ENCODE measurements at places on chromosomes 3 and 15.
A peak's percentile ranks its signal among the peaks of the same experiment; 100 is the strongest.

GRCh38 chr3:43024181-43024885 is 45.2 kb downstream of the GASK1A start:
- DNase-seq: no peak

GRCh38 chr15:81302701-81303109 is 21.2 kb downstream of the STARD5 start:
- DNase-seq: no peak

- DNase-seq: no peak
These were observed 495.0 kb upstream of the RGMA start for GRCh38 chr15:93583968-93584367.

DNA sequence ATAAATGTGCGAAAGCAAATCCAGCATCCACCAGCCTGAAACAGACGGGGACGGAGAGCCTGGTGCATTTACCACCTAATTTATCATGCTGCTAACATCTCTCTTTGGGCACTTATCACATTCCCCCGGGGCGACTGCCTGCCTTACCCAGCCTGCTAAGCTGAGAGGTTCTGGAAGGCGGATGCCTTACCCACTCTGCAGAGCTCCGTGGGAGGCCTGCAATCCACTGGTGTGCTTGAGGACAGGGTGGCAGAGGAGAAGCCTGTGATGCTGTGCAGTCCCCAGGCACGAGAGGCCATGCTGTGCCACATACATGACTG is 25.5 kb downstream of the MGLL start:
- DNase-seq: no peak

GRCh38 chr3:72041511-72041910 is 256.6 kb upstream of the PROK2 start:
- DNase-seq: peak; percentile 55

DNA sequence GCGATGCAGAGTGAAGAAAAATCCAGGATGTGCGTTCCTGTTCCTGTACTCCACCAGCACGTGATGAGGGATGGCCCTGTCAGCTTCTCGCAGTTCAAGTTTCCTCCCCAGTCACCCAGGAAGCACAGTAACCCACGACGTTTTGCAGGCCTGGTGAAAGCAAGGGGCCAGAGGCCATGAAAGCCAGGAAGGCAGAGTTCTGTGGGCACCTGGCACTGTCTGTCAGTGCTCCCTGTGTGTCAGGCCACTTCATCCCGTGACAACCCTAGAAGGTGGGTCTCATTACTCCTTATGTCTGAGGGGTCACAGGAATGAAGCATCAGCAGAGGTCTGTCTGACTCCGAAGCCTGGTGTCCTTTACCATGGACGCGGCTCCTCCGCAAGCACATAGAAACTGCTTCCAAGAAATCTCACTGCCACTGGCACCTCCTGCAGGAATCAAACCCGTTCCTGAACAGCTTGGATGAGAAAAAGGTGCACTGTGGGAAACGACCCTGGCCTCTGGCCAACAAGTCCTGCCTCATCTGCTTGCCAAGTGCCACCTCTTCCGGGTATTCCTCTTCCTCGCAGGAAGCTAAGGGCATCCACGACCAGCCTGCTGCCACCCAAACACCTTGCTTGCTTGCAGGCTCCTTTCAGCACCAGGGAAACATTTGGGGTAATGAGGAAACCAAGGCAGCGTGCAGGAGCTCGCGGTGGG is 14.6 kb downstream of the RAB43 start:
- peak; percentile 3 for DNase-seq

DNA sequence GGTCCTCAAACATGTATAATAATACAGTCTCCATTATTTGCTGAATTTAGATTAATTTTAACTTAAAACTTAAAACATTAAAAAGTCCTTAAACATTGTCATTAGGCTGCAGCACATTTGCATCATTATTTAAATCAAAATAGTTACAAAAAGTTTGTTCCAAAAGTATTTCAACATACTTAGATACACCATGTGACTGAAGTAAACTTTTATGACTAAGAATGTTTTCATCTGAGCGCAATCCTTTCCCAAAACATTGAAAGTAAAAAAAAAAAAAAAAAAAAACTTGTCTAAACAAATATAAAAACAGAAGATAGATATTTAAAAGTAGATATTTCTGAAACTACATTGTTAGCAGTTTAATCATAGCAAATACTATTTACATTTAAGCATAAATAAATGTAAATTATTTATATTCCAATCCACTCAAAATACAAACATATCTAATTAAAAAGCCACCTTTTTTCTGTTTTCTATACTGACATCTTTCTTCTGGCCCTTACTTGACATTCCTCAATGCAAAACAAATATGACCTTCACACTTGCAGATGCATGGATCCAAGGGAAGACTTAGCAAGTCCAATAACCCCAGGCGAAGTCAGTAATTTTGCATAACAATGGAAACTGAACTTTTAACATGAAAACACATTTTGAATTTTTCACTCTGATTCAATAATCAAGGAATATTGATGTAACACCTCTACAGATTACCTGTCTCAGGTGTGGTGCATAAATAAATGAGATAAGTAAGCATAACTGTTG is 10.3 kb downstream of the FAM227B start:
- no peak for DNase-seq

- DNase-seq: no peak
These were observed 36.3 kb downstream of the ST3GAL6 start for GRCh38 chr3:98799479-98799878.

DNA sequence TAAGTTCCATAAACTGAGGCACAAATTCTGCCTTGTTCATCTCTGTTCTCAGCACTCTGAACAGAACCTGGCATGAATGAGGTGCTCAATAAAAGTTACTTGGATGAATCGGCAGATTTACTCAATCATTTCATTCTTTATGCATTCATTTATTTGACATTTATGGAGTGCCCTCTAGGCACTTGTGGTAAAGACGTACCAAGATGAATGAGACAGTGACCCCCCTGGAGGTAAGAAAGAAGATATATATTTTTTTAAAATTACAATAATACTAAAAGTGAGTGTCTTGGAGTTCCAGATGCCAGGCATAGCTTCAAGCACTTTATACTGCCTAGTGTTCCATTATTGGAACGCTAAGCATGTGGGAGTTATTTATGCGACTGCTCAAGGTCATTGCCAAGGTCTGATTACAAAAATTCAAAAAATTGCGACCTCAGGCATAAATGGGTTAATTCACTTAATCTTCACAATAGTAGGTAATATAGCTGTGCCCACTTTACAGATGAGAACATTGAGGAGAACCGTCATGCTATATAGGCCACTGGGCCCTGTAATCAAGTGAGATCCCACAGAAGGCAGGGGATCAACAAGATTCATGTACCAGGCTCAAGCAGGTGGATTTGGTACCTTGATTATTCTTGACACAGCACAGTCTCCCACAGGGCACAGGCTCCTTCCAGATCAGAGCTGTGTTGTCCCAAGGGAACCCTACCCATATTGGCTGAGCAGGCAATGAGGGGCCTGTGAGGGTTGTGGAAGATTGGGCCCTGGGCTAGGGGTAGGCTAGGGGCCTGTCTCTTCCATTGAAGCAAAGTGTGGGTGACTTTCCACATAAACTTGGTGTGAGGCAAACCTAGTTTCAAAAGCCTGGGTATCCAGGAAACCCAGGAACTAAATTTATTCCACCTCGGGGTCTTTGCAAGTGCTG is 10.7 kb downstream of the XIRP1 start:
- DNase-seq: no peak

GRCh38 chr3:32571192-32571485 is 481 bp upstream of the DYNC1LI1 start:
- DNase-seq: no peak

GRCh38 chr15:39581793-39582285 is 960 bp downstream of the THBS1 start:
- no peak for DNase-seq

DNA sequence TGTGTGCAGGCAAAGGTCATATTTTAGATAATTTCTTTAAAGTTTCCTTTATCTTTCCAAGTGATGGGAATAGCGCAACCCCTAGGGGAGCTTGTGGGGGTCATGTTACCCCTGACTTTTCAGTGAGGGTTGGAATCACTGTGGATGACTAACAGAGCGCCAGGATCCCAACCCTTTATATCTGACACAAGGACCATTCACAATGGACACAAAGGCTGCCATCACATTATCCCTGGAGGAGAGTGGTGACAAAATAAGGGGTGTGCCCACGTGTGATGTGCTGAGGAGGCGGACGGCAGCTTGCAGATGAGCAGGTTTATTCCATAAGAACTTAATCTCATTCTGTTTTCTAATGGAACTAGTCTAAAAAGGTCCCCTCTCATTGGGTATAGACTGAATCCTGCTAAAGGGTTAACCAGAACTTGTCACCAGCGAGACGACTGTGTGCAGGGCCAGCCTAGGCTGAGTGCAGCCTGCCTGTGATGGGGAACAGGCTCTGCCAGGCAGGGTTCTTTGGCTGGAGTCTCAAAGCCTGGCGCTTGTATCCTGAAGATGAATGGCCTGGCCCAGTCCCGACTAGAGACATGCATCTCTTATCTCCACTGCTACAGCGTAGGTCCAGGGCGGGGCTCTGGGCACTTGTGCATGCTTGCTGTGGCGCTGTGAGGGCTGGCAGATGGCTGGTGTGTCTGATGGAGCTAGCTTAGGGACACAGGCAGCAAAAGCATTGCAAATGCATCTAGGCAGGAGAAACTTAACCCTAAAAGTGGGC is 50.2 kb downstream of the CHDH start:
- DNase-seq: peak; percentile 51

- DNase-seq: no peak
These were observed 4.6 kb downstream of the EPM2AIP1 start for GRCh38 chr3:36988356-36988755.

- no peak for DNase-seq
These were observed 50.3 kb downstream of the SYNPR start for GRCh38 chr3:63328365-63328764.

GRCh38 chr3:169660709-169661360 is 2.7 kb downstream of the MECOM start:
- DNase-seq: no peak

DNA sequence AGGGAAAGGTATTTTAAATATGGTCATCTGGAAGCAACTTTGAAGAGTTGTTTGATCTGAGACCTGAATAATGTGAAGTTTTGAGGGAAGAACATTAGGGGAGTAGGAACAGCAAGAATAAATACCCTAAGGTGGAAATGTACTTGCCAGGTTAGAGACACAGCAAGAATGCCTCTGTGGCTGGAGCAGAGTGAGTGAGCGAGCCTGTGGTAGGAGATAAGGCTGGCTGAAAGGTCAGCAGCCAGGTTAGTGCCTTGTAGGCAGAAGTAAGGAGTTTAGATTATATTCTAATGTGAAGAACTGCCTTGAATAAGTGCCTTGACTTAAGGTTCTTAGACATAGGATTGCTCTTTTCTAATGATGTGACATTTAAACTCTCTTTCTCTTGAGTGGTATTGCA is 18.3 kb downstream of the LRRC49 start:
- no peak for DNase-seq

Data from NCI-H2171 (cell line).